Fibroblast of mammary gland (primary cell): ENCODE measurements at places on chromosomes 2 and 18.
A peak's percentile ranks its signal among the peaks of the same experiment; 100 is the strongest.

DNA sequence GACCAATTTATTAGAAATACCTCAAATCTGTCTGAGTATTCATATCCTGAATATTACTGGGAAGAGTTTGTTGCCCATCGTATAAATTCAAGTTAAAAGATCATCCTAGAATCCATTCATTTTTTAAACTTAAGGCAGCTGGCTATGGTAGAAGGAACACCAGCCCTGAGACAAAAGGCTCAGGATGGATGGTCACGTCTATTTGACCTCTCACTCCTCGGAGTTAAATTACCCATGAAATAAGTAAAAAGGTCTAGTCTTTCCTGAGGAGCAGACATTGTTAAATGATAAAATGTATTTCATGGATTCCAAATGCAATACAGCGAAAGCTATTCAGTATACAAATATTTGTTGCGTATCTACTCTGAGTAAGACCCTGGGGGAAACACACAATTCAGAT, 826.0 kb upstream of the LRATD1 start:
- DNase-seq = no peak

- DNase-seq = no peak
Observed at GRCh38 chr2:96888072-96889011, 18.5 kb upstream of the SEMA4C start.

GRCh38 chr2:53969285-53969967, 1.4 kb downstream of the PSME4 start:
- peak; percentile 91 for DNase-seq

DNA sequence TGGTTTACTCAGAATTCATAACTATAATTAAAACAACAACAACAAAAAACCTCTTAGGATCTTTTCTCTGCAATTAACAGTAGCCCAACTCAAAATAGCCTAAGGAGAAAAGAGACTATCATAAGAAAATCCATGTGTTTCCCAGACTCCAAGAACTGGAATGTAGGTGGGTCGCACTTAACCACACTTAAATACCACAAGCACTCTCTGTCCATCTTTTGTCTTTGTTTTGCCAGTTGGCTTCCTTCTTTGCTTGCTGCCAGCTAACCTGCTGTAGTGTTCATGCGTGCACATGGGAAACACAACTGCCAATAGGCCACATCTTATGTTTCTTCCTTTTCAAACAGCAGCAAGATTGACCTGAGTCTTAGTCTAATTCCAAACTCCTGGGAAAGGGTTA, 24.1 kb upstream of the ACVR1 start:
- no peak for DNase-seq

DNA sequence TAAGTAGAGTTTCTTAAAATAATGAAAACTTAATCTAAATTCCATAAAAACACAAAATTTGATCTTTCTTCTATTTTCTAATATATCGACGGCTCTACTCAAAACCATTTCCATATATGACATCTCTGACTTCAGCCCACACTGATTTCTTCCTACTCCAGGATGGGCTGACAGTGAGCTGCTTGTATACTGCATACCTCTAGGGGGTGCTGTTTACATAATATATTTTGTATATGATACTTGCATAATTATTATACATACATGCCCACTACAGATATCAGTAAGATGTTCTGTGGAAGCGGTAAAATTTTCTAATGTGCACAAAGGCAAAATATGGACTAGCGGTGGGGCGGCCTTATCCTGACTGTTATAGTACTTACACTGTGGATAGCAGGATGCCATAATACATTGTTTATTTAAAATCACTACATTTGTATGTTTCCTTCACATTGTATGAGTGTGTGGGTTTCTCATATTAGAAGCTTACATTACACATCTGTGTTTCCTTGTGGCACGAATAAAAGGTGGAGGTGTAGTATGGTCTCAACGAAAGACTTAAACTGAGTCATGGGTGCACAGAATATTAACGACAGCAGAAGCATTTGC, 66.1 kb upstream of the NXPH2 start:
- DNase-seq = peak; percentile 29

GRCh38 chr2:239053801-239054503, 206.1 kb downstream of the TWIST2 start:
- DNase-seq = no peak

DNA sequence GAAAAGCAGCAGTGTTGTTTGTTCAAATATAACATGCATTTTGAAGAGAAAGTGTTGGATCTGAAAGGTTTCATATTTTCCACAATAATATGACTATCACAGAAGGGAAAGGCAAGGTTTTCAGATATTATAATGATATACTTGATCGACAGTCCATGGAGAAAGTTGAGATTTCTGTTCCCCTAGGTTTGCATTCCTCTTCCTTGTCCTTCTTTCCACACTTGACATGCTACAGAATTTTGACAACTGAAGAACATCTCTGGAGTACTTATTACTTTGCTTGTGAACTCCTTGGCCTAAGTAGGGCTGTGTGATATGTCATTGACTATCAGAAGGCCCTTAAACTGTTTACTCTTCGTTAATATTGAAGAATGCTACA, 46.5 kb downstream of the TMEFF2 start:
- no peak for DNase-seq

GRCh38 chr2:86396291-86396785, 44.8 kb upstream of the KDM3A start:
- DNase-seq = peak; percentile 35

- peak; percentile 25 for DNase-seq
Observed at GRCh38 chr18:35842536-35842935, 129.9 kb upstream of the RMP24 start.

GRCh38 chr2:76314271-76315020, 603.7 kb upstream of the GCFC2 start:
- no peak for DNase-seq

DNA sequence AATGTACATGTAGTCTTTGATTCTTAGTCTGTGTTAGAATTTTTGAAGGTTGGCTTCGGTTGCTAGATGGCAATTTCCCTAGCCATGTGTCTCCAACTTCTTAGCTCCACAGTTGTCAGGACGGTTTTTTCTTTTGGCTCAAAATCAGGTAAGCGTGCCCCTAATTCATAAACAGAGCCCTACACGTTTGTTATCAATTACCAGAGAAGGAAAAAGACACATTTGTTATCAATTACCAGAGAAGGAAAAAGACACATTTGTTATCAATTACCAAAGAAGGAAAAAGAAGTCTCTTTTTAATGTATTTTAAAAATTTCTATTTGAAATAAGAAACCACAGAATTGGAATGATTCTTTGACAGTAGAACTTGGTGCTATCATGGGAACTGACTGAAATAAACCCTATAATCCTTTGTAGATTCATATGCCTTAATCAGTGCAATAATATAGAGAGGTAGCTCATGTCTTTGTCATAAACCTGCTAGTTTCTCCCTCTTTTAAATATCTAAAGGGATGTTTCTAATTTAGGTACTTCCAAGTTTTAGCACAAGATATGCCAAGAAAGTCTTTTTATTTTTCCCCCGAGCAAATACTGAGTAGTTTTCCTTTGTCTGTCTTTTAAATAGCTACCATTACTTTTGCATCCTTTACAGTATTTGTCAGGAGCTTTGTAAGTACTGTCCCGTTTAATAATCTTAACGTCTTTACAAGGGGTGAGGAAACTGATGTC, 35.9 kb downstream of the CAMKMT start:
- DNase-seq = peak; percentile 17

GRCh38 chr2:25309402-25309801, 32.3 kb downstream of the DNMT3A start:
- peak; percentile 65 for DNase-seq

DNA sequence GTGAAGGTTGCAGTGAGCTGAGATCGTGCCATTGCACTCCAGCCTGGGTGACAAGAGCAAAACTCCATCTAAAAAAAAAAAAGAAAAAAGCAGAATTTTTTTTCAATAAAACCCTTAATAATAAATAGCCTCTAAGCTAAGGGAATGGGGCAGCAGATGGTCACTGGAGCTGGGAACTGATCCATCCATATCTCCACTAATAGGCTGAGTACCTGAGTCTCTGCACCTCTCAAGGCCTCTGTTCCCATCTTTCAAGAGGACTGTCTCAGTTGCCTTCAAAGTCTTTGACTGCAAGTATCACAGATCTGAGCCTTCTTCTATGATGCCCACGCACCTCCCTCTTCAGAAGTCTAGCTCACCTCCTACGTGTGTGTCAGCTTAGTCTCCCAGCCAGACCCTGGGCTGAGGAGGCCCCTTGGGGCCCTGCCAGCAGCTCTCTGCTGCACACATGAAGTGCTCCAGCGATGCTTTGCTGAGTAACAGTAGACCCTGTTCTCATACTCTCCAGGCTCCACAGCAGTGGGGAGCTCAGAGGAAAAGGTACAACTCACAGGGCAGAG, 32.9 kb downstream of the ST8SIA5 start:
- DNase-seq = no peak

- DNase-seq = no peak
Observed at GRCh38 chr2:40311026-40311425, 140.9 kb downstream of the SLC8A1 start.

DNA sequence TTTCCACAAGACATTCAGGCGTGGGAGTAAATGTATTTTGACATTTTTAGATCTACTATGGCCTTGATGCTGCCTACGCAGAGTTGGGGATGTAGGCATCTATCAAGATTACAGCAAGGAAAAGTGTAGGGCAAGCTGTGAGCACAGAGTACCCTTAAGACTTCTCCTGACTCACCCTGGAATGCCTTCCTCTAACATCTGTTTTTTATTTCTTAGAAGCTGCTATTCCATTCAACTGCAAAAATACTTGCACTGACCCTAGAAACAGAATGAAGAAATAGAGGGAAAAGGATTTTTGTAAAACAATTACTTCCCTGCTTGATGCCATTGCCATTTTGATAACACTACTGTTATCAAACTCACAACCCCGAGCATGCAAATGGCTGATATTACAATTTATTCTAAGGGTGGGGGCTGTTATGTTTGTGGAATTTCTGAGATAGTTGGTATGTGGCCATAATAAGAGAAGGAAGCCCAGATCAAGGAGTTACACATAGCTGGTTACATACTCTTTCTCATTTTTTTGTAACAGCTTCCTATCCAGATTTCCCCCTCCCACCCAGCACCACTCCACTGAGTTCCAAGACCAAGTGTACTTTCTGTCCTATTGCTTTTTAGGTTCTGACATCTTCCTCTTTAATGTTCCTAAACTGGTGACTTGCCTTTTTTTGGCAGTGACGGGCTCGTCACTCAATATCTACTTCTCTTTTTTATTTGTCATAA, 6.0 kb upstream of the ROCK1 start:
- DNase-seq = peak; percentile 95

DNA sequence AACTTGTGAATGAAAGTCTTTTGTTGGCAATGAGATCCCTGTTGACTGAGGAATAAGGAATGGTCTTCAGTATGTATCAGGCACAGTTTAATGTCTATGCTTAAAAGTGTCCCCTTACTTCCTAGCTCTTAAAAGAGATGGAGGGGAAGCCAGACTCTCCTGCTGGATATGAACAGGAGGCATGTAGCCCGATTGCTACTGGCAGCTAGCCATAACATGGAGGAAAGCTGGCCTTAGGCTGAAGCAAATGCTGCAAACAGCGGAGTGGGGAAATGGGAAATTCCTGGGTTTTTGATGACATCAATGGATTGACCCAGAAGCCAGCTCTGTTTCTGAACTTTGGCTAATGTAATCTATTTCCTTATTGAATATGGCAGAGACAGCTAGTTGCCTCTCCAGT, 266.1 kb downstream of the SLC4A3 start:
- DNase-seq = no peak

GRCh38 chr18:63848159-63848558, 39.3 kb upstream of the SERPINB2 start:
- DNase-seq = peak; percentile 77

DNA sequence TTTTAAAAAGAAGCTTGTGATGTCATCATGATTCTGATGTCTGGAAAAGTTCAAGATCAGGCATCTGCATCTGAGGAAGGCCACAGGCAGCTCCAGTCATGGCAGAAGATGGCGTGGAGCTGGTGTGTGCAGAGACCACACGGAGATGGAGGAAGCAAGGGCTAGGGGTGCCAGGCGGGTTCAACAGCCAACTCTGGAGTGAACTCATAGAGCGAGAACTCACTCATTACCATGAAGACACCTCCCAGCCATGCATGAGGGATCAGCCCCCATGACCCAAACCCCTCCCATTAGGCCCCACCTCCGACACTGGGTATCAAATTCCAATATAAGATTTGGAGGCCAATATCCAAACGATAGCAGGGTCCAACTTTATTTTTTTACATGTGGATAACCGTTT, 61.6 kb downstream of the KCNG2 start:
- DNase-seq = no peak

DNA sequence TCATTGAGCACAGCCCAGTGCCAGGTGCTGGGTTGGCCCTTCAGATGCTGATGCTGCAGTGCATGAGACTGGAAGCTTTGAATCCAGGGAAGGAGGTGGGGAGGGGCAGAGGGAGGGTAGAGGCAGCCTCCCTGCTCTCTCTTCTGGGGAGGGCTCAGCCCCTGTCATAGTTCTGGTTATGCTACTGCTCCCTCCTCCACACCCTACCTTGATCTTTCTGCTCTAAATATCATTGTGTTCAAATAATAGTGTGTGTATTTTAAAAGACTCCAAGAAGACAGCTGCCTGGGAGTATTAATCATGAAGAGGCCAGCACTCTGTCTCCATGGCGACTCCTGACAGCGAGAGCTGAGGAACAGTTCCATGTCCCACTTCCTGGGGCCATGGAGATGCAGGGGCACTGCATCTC, 3.8 kb upstream of the EGR4 start:
- no peak for DNase-seq

DNA sequence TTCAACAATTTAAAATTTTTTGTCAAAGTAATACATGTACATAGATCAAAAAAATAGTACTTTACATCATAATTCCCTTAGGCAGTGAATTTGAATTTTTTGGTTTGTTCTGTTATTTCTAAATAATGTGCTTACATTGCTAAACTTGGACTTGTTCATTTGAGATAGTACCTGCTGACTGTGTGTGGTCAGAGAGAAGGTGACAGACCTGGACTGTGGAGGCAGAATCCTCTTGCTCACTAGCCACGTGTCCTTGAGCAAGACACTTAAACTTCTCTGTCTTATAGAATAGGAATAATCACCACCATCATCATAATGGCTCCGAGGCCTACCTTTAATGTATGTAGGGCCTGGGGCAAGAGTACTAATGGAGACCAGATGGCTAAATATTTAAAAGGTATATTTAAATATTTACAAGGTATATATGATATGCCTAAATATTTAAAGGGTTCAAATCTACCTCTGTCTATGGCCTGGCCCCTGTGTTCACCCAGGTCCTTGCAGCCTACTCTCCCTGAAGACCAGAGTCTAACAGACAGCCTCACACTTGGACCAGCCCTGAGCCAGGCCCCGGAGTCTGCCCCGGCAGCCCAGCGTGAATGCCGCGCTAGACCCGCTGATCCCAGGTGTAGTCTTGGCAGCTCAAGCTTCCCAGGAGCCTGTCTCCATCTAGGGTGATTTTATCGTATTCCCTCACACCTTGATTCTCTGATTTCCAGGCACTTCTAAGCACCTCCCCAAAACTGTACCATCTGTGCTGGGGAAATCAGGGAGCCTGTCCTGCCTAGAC, 33.5 kb downstream of the ZNF532 start:
- DNase-seq = no peak

DNA sequence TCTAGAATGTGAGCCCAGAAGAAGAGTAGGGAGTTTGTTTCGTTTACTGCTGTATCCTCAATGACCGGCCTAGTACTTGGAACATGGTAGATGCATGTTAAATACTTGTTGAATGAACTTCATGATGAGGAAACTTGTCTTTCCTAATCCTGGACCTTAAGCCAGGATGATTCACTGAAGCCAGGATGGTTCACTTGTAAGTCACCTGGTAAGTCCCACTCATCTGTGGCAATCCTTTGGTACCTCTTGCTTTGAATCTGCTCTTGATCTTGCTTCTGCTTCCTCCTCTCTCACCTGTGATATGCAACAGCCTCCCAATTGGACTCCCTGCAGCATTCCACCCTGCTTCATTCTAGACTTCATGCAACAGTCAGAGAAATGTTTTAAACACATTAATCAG, 43.6 kb downstream of the QPCT start:
- DNase-seq = peak; percentile 97
